ENCODE measurements at places on chromosomes 11 and 22. TPM values are rescaled to one million over a fixed set of nuclear protein-coding genes. Genes with fewer than 3 reads are reported as not detected.

- DNase-seq: peak; percentile 75
Observed at GRCh38 chr11:10366568-10367331, 61.9 kb downstream of the ADM start.

- DNase-seq: no peak
Observed at GRCh38 chr11:120676991-120677390, 165.4 kb downstream of the GRIK4 start.

GRCh38 chr11:27347359-27348339 lies 15.4 kb downstream of the CCDC34 start:
- no peak for DNase-seq

GRCh38 chr11:4615856-4616444 lies 7.9 kb upstream of the TRIM68 start:
- DNase-seq: no peak

The SERPINH1 gene
- total RNA-seq: 50.5 TPM
